SIG-M5 (cell line): ENCODE measurements at places on chromosomes 1 and 21.
A peak's percentile ranks its signal among the peaks of the same experiment; 100 is the strongest.

- no peak for DNase-seq
These were observed 37.7 kb upstream of the LRP8 start for GRCh38 chr1:53365437-53366063.

GRCh38 chr1:43978551-43979260 lies at the start of gene B4GALT2:
TSS of gene B4GALT2 (plus strand) at chr1:43979210. CDS start at chr1:43981161, 1,951 bp downstream.
- DNase-seq: no peak

DNA sequence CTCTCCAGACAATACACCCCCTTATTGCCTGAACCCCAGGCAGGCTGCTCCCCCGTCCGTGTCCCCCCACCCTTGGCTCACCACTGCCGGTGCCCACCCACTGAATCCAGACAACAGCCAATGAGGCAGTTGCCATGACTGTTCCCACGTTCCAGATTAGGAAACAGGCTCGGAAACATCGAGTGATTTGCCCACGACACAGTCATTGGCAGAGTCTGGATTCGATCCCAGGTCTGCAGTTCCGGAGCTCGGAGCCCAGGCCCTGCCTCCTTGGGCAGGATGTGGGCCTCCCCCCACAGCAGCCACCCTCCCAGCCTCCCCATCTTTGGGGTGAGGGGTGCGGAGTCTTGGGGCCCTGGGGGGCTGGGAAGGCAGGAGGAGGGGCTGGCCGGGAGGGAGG lies 20.3 kb upstream of the CLSTN1 start:
- DNase-seq: no peak

DNA sequence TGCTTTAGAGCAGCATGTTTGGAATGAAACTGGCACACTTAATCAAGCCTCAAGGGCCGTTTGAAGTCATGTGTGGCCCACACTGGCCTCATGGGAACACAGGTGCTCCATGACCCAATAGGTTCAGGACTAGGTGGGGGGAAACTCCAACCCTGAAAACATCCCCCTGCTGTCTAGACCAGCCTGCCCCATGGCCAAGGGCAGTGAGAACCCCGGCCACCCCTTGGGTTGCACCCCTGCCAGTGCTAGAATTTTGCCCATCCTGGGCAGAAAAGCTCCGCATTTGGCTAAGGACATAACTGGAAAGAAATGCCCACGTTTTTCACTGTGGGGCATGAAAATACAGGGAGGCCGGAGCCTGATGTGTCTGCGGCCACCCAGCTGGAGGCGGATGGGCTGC lies 6.1 kb upstream of the PTGER3 start:
- no peak for DNase-seq

GRCh38 chr1:230422221-230422981 lies 3.7 kb downstream of the PGBD5 start:
- no peak for DNase-seq

DNA sequence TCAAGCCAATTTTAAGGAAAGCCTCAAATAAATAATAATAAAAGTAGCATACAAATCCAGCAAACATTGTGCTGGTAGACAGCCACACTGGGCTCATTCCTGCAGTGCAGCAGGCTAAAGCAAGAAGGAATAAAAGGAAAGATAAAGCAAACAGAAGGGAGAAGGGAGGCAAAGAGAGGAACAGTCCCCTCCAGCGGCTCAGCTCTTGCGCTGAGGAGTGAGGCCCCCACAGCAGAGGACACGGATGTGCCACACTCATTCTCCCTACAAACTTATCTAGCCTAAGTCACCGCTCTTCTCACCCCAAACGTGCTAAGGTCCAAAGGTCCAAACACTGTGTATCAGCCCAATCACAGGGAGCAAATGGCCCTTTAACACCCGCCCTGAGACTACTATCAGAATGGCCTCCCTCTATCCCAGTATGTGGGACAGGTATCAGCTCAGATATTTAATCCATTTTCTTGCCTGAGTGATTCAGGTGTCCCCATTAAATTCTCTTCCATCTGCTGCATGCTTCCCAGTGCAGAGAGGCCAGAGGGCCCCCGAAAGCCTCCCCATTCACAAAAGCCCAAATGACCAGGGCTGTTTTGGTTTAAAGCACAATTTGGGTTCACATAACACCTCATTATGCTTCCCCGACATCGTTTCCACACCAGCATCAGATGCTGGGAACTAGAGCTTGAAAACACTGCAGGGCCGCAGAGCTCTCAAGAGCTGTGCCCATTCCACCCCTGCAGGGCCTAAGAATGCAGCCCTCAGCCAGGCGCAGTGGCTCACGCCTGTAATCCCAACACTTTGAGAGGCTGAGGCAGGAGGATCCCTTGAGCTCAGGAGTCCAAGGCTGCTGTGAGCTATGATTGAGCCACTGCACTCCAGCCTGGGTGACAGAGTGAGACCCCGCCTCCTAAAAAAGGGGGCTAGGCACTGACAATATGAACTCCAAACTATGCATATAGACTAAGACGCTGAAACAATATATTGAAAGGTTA lies 17.8 kb downstream of the CAPZB start:
- no peak for DNase-seq

DNA sequence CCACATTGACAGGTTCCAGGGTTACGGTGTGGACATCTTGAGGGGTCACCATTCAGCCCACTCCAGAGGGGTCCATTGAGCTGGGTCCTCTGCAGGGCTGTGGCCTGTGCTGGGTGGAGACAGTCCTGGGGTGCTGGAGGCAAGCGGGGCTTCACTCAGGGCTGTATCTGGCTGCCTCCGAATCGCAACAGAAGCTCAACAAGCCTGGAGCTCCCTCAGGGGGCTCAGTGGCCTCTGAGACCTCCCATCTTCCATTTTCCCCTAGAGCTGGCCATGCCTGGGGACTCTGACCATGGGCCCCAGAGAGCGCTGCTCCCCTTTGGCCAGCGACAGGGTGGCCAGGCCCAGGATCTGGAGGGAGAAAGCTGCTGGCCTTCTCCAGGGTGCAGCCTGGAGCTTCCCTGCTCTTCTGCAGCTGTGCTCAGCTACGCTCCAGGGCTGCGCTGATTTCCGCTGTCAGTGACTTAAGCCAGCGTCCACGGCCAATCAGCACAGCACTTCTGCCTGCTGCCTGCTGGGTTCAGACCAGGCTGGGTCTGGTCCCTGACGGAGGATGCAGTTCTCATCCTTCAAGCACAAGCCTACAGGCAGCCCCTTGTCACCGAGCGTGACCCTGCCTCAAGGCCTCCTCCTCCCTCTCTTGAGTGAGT lies 45.0 kb upstream of the ADARB1 start:
- no peak for DNase-seq

- DNase-seq: no peak
These were observed 65.1 kb downstream of the GADD45A start for GRCh38 chr1:67749844-67750690.

DNA sequence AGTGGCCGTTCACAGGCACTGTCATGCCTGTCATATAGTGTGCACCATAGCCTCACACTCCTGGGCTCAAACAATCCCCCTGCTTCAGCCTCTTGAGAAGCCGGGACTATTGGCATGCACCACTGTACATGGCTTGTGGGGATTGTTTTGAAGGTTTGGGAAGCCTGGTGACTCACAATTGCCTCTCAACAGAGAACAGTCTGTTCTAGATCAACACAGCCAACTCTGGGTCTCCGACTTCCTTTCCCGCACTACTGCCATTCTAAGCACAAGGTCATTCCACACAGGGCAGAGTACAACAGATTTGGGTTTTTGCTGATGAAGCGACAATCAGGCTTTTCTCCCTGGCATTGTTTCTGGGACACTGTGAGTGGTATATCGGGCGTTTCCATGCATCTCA lies 15.5 kb upstream of the AHCTF1 start:
- DNase-seq: no peak

DNA sequence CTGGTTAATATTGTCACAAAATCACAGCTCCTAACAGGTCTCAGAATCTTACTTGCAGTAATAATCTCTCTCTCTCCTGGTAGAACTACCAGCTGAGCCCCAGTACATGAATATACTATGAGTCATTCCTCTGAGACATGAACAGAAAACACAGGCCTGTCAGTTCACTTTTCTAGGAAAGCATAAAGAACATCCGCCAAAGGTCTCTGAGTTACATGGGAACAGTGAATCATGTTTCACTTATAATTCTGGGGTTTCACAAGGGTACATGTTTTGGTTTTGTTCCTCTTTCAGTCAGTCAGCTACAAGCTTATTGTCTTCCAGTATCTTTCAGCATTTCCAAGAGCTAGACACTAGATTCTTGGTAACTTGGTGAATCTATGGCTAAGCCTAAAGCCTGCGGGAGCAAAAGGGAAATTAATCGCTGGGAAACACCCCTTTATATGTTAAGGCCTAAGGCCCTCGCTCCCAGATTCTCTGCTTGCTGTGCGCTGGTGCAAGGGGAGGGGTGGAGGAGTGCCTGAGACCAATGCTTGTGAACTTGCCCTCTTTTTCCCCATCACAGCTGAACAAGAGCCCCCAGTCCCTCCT lies 31.7 kb downstream of the IFNGR2 start:
- DNase-seq: peak; percentile 97

GRCh38 chr1:9657521-9658032 lies 6.0 kb downstream of the PIK3CD start:
- no peak for DNase-seq

DNA sequence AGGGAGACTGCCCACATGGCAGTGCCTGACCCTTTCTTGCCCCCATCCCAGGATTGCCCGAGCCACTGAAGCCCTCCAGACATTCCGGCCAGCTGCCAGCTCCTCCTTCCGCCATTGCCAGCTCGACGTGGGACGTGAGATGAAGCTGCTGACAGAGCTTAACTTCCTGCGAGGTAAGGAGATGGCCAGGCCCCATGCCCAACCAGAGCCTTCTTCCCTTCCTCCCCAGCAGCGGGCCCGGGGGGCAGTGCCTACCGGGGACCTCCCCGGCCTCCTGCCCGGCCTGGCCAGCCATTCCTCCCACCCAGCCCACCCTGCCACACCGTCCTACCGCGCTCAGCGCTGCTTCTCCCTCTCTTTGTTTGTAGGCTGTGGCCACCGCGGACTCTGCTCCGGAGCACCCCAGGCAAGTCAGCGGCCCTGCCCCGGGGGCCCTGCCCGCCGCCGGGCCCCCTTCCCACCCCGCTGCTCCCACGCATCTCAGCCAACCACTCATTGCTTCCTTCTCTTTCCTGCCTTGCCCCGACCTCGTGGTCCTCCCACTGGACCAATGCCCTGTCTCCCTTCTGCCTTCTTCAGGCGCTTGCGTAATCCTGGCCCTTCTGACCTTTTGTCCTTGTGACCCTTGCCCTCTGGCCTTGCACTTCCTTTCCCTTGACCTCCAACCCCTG lies 4.9 kb downstream of the TRIM46 start:
- DNase-seq: no peak

DNA sequence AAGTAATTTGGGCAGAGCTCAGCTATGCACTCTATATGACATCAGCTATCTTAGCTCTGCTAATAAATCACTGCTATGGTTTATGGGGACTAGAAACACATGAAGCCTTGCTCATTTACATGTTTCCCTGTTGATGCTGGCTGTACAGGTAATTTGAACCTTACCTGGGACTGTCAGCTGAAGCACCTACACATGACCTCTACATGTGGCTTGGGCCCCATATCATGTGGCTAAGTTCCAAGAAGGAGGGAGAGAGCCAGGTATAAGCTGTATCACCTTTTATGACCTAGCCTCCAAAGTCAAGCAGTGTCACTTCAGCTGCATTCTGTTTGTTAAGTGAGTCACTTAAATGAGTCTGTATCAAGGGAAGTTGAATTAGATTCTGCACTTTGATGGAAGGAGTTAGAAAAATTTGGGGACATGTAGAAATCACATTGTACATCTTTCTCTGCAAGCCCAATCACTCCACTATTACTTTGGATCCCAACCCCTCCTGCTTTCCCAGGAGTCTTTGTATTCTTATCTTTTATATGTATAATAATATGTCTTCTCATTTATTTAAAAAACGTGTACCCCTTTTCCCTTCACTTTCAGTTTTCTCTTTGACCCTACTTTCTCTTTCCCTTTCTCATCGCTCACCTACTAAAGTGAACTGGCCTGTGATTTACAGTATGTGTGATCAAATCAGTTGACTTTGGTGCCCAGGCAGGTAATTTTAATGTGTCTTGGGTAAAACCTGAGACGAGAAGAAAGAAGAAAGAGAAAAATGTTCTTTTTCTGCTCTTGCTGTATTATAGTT lies 53.4 kb upstream of the PRKACB start:
- DNase-seq: no peak

DNA sequence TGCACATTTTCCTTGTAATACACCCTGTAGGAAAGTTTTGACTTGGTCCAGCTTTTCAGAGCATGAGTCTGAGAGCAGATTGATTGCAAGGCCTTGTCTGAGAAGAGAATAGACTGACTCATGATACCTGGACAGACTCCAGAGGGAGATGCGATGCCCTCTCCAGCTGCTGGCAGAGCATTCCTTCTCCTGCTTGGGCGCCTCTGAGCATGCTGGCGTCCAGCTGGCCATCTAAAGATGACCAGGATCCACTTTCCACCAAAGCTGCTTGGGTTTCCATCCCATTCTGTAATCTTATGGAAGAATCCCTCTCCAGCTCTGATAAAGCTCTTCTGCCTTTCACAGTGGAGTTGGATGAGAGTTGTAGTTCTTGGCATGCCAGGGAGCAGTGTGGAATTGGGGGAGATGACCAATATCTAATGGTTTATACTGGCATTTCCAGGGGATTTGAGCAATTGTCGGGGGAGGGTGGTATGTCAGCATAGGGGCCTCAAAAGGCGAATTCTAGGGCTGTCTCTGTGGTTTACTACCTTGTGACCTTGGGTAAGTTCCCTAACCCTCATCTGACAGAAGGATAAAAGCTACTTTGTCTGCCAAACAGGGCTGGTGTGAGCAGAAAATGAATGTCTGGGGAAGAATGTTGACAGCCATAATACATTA lies 19.5 kb downstream of the SZRD1 start:
- no peak for DNase-seq

DNA sequence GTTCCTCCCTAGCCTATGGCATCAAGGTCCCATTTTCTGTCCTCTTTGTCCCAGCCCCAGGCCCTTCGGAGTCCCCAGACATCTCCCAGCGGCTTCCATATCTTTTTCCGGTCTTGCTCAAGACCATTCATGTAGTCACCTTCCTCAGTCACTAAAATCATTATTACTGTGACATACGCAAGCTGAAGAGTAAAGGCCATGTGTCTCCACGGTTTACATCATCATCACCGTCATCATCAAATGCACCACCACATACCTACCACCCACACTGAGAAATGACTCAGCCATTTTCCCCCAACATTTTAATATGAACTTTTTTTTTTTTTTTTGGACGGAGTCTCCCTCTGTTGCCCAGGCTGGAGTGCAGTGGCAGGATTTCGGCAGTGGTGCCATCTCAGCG lies 43.4 kb downstream of the FHAD1 start:
- no peak for DNase-seq

GRCh38 chr1:233561708-233562426 lies 52.0 kb upstream of the KCNK1 start:
- no peak for DNase-seq

GRCh38 chr21:9758888-9759287 lies 762.5 kb upstream of the TPTE start:
- DNase-seq: no peak
